Hepatic stellate cell (primary cell): ENCODE measurements at places on chromosomes 12 and 14.
A peak's percentile ranks its signal among the peaks of the same experiment; 100 is the strongest.

DNA sequence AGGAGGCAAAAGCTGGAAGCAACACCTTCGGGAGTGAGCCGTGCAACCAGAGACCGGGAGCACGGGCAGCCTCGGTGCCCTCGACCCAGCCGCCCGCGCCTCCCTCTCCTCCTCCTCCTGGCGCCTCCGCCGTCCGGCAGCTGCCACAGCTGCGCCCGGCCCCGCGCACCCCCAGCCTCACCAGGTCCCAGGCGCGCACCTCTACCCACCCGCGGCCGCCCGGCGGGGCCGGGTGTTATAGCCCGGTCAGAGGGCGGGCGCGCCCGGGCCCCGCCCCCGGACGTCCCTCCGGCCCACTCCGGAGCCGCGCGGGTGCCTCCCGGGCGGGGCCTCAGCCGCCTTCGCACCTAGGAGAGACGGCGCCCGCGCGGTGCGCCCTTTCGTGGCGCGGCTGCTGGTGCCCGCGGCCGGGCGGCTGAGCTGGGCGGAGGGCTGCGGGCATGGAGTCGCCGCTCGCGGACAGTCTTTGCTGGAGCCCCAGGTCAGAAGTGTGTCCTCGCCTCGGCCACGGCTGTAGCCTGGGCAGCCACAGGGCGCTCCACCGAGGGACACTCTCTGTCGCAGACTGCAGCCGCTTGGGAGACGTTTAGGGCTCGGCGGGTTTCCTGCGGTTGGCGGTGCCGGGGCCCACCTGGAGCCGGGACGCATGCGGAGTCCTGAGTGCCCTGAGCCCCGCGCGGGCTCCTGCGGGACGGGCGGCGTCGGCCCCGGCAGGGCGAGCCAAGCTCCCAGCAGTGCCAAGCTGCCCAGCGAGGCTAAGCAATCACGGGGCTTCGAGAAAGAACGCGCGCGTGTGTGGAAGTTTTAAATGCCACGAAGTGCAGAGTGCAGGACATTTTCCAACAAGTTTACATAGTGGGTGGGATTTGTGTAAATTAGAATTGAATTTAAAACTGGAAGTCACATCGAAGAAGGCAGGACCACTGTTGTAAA lies at the start of gene CPM:
Gene CPM, minus strand, starts transcription at position 211 of the 933 bp plus-strand sequence. CDS start 334 bp downstream, outside the sequence.
- DNase-seq: peak; percentile 49

- DNase-seq: no peak
Measured at GRCh38 chr14:100589071-100589759, 2.0 kb upstream of the BEGAIN start.

DNA sequence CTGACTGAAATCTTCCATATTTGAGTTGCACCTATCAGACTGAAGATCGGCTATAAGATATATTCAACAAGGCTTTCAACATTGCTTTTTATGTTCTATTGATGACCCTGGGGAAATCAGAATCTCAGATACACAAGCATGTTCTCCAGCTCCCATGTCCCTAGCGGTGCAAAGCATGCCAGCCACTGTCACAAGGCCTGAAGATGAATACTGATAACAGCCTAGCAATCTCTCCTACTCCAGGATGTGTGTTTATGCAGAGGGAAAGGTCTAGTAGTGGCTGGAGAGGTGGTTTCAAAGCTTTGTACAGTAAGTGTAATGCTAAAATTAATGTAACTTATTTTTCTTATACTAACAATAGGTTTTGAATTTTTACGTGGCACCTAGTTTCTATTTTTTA lies 64.6 kb downstream of the SOX5 start:
- no peak for DNase-seq

GRCh38 chr12:77040231-77040630 lies 25.1 kb downstream of the E2F7 start:
- DNase-seq: no peak

DNA sequence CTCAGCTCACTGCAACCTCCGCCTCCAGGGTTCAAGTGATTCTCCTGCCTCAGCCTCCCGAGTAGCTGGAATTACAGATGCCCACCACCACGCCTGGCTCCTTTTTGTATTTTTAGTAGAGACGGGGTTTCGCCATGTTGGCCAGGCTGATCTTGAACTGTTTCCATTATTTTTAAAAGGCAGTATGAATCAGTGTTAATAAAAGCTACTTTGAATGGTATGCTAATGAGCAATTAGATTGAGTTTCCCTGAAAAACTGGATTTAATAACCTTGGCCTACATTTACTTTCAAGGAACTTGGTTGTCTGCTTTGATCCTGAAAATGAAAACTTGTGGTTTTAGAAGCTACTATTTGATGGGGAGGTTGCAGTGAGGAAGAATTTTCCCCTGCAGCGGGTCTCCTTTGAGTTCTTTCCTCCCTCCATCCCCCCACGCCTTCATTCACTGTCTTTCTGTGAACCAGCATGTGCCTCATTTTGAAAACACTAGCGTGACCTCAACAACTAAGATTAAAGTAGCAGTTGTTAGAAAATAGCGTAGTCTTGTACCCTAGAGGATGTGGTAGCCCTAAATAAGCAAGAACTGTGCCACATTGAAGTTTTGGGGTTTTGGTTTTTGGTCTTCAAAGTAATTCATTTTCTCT lies 17.8 kb upstream of the RPS6KA5 start:
- no peak for DNase-seq
